Spinal cord (tissue), 10 donors: ENCODE measurements at places on chromosomes 2 and 18.

- H3K36me3 ChIP-seq: no peaks in the 10 kb centered on the region
- no peak overlapping the region for H3K4me3 ChIP-seq
- H3K4me1 ChIP-seq: peaks cover 8% of the 10 kb centered on the region
- H3K27me3 ChIP-seq: no peaks in the 10 kb centered on the region
- H3K27ac ChIP-seq: no peak overlapping the region
These were observed 158.9 kb downstream of the VAPA start for GRCh38 chr18:10072671-10073175.

- no peaks in the 10 kb centered on the region for H3K36me3 ChIP-seq
- DNase-seq: no peak
- H3K27ac ChIP-seq: no peak overlapping the region
- H3K27me3 ChIP-seq: no peaks in the 10 kb centered on the region
These were observed 364.3 kb upstream of the MEX3C start for GRCh38 chr18:51561821-51562220.

DNA sequence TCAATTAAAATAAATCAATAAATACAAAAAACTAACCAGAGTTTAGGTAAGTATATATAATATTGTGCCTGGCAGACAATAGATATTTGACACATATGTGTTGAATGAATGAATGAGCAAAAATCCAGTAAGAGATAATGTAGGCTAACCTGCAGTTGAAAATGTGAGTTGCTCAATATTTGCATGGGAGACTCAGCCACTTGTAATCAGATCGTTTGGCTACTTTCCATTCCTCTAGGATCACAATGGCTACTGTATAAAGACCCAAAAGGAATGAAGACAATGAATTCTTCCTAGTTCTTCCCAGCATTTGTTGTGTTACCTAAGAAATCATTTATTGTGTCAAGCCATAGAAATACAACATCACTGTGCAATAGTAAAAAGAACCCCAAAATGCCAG, 25.3 kb downstream of the PIEZO2 start:
- no peaks in the 10 kb centered on the region for H3K27me3 ChIP-seq
- no peak overlapping the region for H3K27ac ChIP-seq
- no peak for DNase-seq
- H3K4me3 ChIP-seq: no peak overlapping the region
- H3K4me1 ChIP-seq: no peaks in the 10 kb centered on the region

GRCh38 chr2:160590664-160591063, 97.1 kb upstream of the RBMS1 start:
- no peaks in the 10 kb centered on the region for H3K4me1 ChIP-seq
- H3K4me3 ChIP-seq: no peak overlapping the region
- H3K27me3 ChIP-seq: no peaks in the 10 kb centered on the region
- H3K36me3 ChIP-seq: no peaks in the 10 kb centered on the region
- no peak overlapping the region for H3K27ac ChIP-seq
- DNase-seq: no peak

- no peaks in the 10 kb centered on the region for H3K4me1 ChIP-seq
- H3K27ac ChIP-seq: no peak overlapping the region
- H3K27me3 ChIP-seq: no peaks in the 10 kb centered on the region
- no peaks in the 10 kb centered on the region for H3K36me3 ChIP-seq
- DNase-seq: no peak
These were observed 108.4 kb downstream of the EPC2 start for GRCh38 chr2:148752977-148753376.

GRCh38 chr2:179595284-179595683, 266.1 kb downstream of the ZNF385B start:
- no peak overlapping the region for H3K27ac ChIP-seq
- no peak overlapping the region for H3K4me3 ChIP-seq
- no peaks in the 10 kb centered on the region for H3K4me1 ChIP-seq

- no peaks in the 10 kb centered on the region for H3K36me3 ChIP-seq
- no peaks in the 10 kb centered on the region for H3K4me1 ChIP-seq
- peak; percentile 18 for DNase-seq
- H3K4me3 ChIP-seq: no peak overlapping the region
- no peak overlapping the region for H3K27ac ChIP-seq
These were observed 80.7 kb upstream of the MEX3C start for GRCh38 chr18:51278045-51278649.

DNA sequence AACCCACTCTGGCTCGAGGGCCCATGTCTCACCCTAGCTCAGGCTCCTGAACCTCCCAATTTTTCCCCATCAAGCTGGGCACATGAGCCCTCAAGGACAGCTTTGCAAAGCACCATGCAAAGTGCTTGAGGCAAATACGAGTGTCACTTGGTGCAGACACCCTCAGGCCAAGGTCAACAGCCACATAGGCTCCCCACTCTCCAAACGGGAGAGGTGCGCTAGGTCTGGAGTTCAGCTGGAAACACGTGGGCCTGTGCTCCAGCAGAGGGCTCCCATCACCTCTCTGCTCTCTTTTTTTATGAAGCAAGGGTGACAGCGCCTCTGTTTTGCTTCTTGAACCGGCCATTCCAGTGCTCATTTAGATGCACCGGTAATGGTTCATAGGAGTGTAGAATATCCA, 11.9 kb upstream of the ARHGAP25 start:
- no peak overlapping the region for H3K4me3 ChIP-seq
- no peak for DNase-seq
- no peaks in the 10 kb centered on the region for H3K36me3 ChIP-seq
- no peaks in the 10 kb centered on the region for H3K27me3 ChIP-seq
- no peak overlapping the region for H3K27ac ChIP-seq
- no peaks in the 10 kb centered on the region for H3K4me1 ChIP-seq

GRCh38 chr2:219133976-219134375, 26.6 kb downstream of the NHEJ1 start:
- H3K4me1 ChIP-seq: no peaks in the 10 kb centered on the region
- H3K4me3 ChIP-seq: no peak overlapping the region
- peaks cover 3% of the 10 kb centered on the region for H3K36me3 ChIP-seq
- no peak overlapping the region for H3K27ac ChIP-seq
- H3K27me3 ChIP-seq: no peaks in the 10 kb centered on the region

DNA sequence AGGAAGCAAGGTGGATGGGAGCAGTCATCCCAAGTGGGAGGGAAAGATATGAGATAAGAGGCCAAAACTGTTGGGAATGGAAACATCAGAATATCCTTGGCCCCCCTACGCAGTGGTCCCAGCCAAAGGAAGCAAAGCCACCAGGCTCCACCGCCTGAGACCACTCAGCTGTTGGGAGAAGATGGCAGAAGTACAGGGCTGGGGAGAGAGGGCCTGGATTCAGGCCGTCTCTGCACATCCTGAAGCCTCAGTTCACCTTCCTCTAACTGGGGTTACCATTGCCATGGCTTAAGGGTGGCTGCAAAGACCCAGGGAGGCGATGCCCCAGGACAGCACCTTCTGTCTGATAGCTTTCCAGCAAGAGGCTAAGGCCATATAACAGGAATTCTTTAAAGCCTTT, 193.8 kb downstream of the MGAT5 start:
- H3K36me3 ChIP-seq: peaks cover 46% of the 10 kb centered on the region
- H3K27ac ChIP-seq: no peak overlapping the region
- peaks cover 35% of the 10 kb centered on the region for H3K4me1 ChIP-seq

DNA sequence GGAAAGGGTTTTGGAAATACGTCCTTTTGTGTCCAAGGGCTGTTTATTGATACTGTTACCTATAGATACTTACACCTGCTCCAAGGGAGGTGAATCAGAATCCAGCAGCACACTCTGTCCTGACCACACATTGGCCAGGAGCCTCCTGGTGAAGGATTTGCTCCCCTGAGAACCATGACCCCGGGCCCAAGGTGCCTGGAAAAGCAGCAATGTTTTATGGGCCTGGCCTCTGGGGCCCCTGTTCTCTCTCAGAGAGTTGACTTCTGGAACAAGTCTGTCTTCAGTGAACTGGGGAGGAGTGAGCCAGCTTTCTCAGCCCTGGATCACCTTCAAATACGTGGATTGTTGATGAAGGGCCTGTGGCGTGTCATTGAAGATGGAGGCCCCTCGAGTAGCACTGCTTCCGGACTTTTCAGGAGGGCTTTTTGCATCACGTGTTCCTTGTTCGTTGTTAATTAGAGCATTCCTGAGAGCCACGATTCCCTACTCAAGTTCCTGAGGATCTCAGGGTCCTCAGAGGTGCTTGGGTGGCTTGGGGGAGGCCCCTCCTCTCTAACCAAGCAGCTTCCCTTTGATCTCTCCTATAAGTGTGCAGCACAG, 78.5 kb upstream of the RPL31 start:
- no peak overlapping the region for H3K27ac ChIP-seq
- no peaks in the 10 kb centered on the region for H3K4me1 ChIP-seq
- DNase-seq: no peak
- no peaks in the 10 kb centered on the region for H3K27me3 ChIP-seq
- no peak overlapping the region for H3K4me3 ChIP-seq
- peaks cover 5% of the 10 kb centered on the region for H3K36me3 ChIP-seq

GRCh38 chr2:15890936-15891905, 49.1 kb upstream of the MYCN start:
- no peak overlapping the region for H3K27ac ChIP-seq
- no peak overlapping the region for H3K4me3 ChIP-seq
- DNase-seq: no peak
- no peaks in the 10 kb centered on the region for H3K36me3 ChIP-seq

- no peak overlapping the region for H3K4me3 ChIP-seq
- DNase-seq: no peak
- no peaks in the 10 kb centered on the region for H3K36me3 ChIP-seq
- no peaks in the 10 kb centered on the region for H3K27me3 ChIP-seq
- H3K4me1 ChIP-seq: no peaks in the 10 kb centered on the region
- H3K27ac ChIP-seq: no peak overlapping the region
These were observed 179.9 kb upstream of the BOD1L2 start for GRCh38 chr18:56967035-56967434.

- no peaks in the 10 kb centered on the region for H3K4me1 ChIP-seq
- no peak overlapping the region for H3K27ac ChIP-seq
- no peaks in the 10 kb centered on the region for H3K27me3 ChIP-seq
- no peaks in the 10 kb centered on the region for H3K36me3 ChIP-seq
- no peak for DNase-seq
These were observed 241.2 kb upstream of the TANK start for GRCh38 chr2:160918906-160919503.

DNA sequence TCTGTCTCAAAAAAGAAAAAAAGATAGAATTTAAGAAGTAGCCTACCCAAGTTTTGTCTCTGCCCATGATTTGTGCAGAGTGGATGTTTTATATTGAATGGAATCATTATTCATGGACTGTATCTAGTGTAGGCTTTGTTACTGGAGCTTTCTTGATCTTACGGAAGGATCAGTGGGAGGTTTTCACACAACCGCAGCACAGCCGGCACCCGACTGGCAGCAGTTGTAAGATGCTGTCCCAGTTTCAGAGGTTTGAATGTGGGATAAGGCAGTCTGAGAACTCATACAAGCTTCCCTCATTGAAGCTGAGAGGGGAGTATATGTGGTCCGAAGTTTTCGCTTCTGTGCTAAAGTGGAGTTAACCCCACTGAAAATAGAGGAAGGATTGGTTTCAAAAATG, 19.7 kb upstream of the SAG start:
- DNase-seq: no peak
- H3K27ac ChIP-seq: no peak overlapping the region
- no peak overlapping the region for H3K4me3 ChIP-seq

DNA sequence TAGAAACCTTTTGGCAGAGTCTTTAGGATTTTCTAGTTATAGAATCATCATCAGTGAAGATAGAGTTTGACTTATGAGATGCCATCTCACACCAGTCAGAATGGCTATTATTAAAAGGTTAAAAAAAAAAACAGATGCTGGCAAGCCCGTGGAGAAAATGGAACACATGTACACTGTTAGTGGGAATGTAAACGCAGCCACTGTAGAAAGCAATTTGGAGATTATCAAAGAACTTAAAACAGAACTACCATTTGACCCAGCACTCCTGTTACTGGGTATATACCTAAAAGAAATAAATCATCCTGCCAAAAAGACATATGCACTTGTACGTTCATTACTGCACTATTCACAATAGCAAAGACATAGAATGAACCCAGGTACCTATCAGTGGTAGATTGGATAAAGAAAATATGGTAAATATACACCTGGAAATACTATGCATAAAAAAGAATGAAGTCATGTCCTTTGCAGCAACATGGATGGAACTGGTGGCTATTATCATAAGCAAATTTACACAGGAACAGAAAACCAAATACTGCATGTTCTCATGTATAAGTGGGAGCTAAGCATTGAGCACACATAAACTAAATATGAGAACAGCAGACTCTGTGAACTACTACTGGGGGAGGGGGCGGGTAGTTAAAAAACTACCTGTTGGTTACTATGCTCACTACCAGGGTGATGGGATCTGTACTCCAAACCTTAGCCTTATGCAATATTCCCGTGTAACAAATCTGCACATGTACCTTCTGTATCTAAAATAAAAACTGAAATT, 279.0 kb downstream of the KIAA1328 start:
- no peaks in the 10 kb centered on the region for H3K4me1 ChIP-seq
- no peak overlapping the region for H3K27ac ChIP-seq
- H3K4me3 ChIP-seq: no peak overlapping the region
- no peaks in the 10 kb centered on the region for H3K36me3 ChIP-seq

DNA sequence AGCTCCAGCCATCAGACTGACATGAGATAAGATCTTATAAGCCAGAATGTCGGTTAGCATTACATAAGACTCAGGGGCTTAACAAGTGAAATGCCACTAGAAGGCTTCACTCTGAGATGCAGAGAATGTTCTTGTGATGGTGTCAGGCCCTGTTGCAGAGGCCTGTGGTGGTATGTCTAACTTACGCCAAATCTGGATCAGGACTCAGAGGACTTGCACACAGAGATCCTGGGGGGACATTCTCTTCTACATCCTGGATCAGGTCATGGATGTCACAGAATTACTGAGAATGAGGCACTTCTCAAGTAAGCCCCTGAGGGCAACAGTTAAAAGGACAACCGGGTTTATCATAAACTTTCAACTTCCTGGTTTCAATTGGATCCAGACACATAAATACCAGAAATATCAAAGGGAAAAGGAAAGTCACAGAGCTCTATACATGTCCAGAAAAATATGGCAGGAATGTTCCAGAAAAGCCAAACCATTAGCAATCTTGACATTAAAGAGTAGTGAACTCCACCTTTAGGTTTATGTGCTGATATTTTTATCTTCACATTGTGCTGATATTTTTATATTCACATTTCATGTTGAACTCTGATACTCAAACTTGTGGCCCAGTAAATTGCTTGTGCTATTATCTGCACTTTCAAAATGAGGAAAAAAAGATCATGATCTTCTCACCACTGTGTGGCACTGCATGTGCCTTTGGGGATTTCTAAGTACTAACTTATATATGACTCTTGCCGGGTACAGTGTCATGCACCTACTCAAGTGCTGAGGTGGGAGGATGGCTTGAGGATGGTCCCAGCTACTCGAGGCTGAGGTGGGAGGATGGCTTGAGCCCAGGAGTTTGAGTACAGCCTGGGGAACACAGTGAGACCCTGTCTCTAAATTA, 137.5 kb upstream of the RNF152 start:
- no peak for DNase-seq
- H3K4me3 ChIP-seq: no peak overlapping the region
- no peaks in the 10 kb centered on the region for H3K4me1 ChIP-seq
- no peaks in the 10 kb centered on the region for H3K27me3 ChIP-seq
- no peaks in the 10 kb centered on the region for H3K36me3 ChIP-seq

DNA sequence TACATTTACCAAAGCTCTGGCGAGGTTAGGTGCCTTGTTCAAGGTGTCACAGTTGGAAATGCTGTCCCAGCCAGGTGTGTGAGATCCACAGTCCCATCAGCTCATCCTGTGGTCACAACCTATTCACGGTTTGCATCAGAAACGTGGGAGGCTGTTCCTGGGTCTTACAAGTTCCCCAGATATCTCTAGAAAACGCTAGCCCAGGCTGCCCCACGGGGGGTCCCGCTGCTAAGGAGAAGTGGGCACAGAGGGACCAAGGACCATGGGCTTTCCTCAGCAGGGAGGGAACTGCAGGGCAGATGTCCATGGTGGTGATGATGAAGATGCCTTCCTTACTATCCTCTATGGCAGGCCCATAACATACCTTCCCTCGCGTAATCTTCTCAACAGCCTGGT, 649 bp downstream of the FECH start:
- no peaks in the 10 kb centered on the region for H3K27me3 ChIP-seq
- no peak overlapping the region for H3K27ac ChIP-seq
- peaks cover 7% of the 10 kb centered on the region for H3K4me1 ChIP-seq
- no peak for DNase-seq
